ENCODE measurements at places on chromosomes 3 and 15. TPM values are rescaled to one million over a fixed set of nuclear protein-coding genes. Genes with fewer than 3 reads are reported as not detected.

Gene DPPA2
- not detected for total RNA-seq

Gene GOLGA6A
- total RNA-seq = not detected

Gene MKRN3
- 3.2 TPM for total RNA-seq

Gene TGM5
- total RNA-seq = not detected

Gene STRA6
- total RNA-seq = not detected

Gene RTP4
- total RNA-seq = 4.1 TPM

Gene SLC28A2
- total RNA-seq = 11.1 TPM

Gene SERPINI2
- not detected for total RNA-seq

Gene TRAK1
- total RNA-seq = 91.7 TPM

Gene CHST13
- 2.0 TPM for total RNA-seq

Gene SLC9C1
- total RNA-seq = not detected

Gene CPLX3
- not detected for total RNA-seq

Gene GP5
- total RNA-seq = not detected

GRCh38 chr3:45777746-45778386 lies 18.5 kb downstream of the SLC6A20 start:
- no peak for DNase-seq

DNA sequence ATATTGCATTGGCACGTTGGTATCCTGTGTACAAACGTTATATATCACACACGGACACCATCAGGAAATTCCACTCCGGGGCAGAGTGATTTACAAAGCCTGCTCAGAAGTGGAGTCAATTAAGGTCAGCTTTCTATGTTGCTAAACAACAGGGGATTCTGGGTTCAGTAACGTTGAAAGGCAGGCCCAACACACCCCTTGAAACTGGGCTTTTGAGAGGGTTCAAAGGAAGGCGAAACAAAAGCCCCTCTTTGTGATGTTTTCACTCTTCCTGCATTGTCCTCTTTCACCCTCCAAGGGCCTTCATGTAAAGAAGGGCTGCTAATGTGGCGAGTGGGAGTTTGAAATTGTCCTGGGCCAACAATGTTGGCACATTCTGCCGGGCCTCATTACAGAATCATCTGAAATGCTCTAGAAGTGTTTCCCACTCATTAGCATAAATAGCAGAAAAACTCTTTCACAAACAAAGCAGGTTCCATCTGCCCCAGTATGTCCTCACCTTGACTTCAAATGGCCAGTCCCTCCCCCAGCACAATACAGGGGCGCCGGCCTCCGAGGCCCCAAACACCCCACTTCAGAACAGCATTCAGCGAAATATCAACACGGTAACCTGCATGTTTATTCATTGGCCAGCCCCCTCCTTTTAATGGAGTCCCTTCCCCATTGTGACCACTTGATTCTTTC lies 76.4 kb downstream of the HES1 start:
- DNase-seq = no peak

- DNase-seq = no peak
These were observed 32.0 kb upstream of the MANF start for GRCh38 chr3:51353131-51353530.

DNA sequence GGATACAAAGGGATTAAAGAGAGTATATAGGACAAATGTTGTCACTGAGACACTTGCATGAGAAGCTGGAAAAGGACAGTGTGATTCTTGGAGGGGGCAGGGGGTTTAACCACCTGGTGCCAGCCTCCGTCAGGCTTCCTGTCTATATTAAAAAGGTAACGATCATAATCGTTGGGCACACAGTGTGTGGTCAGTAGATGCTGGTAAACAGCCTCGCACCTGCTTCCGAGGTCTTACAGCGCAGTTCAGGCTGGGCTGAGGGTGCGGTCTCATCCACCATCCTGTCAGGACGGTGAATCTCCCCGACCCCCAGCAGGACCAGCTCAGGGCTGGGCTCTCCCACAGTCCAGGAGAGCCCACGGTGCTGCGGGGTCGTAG lies 47.7 kb upstream of the SMAD6 start:
- no peak for DNase-seq

- DNase-seq = no peak
These were observed 39.7 kb upstream of the MLF1 start for GRCh38 chr3:158531334-158531733.

GRCh38 chr15:98799461-98800390 lies 151.4 kb downstream of the IGF1R start:
- DNase-seq = no peak

DNA sequence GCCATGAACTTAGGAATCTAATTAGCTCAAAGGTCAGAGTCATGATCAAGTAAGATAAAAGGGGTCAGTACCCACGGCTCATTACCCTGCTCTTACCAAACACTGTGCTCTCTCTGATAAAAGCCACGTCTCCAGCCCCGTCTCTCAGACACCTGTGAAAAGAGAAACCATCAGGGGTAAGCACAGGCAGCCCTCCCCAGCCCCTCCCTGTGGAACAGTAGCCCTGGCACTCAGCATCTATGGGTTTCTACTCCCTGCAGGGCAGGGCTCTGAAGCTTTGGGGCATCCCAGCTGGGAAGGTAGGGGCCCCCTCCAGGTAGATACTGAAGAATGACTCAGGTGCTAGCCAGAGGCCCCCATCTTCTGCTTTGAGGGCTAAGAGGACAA lies 10.5 kb downstream of the LTF start:
- no peak for DNase-seq

DNA sequence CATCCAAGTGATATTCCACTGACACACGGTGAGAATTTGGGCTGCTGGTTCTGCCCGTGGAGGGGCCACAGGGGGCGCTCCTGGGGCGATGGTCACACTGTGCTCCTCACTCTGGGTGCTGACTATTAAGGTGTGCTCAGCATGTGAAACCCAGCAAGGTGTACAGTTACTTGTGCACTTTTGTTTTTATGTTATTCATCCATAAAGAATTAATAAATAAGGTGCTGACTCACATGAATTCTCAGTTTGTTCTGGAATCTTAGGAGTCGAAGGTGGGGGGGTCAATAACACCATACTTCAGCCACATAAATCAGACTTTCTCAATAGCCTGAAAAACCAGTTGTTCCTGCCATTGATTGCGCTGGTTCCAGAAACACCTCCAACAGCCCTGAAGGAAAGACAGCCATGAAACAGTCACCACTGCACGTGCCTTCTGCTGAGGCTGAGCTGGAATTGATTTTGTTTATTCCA lies 53.5 kb upstream of the SPATA12 start:
- no peak for DNase-seq

GRCh38 chr3:46926039-46926438 lies 48.5 kb downstream of the PTH1R start:
- DNase-seq = peak; percentile 9

- DNase-seq = no peak
These were observed 25.6 kb upstream of the ARL8B start for GRCh38 chr3:5096336-5097008.

GRCh38 chr3:117786349-117786748 lies 1076.8 kb downstream of the TUSC7 start:
- no peak for DNase-seq

GRCh38 chr15:33191591-33191990 lies 2.9 kb downstream of the FMN1 start:
- DNase-seq = no peak

- DNase-seq = peak; percentile 38
These were observed 11.3 kb downstream of the PRKCI start for GRCh38 chr3:170233530-170233929.

All from transverse colon (tissue), 4 donors.